NB4 (cell line): ENCODE measurements at places on chromosomes 3 and 15.

GRCh38 chr3:105430455-105430854, 63.7 kb downstream of the ALCAM start:
- DNase-seq: peak; percentile 44

- peak; percentile 63 for DNase-seq
Observed at GRCh38 chr3:52435246-52436101, 9.4 kb downstream of the SEMA3G start.

- peak; percentile 60 for DNase-seq
Observed at GRCh38 chr3:177358977-177359592, 161.8 kb upstream of the TBL1XR1 start.

DNA sequence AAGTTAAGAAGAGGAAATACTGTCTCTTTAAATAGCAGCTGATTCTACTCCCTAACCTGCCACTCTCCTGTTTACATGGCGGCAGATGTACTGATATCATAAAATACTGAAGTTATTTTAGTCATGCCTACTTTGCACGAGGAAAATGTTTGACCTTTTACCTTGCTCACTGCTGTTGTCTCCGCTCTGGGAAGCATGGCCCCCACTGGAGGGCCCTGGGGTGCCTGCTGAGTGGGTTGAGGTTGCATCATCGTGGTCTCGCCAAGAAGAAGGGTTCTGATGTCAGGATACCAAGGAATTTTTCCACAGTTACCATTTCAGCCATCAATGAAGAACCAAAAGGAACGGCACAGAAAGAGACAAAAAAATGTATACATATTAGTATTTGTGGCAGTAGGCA, 16.7 kb downstream of the MEIS2 start:
- no peak for DNase-seq

GRCh38 chr3:30658328-30659052, 52.1 kb downstream of the TGFBR2 start:
- DNase-seq: peak; percentile 86
